ENCODE measurements at places on chromosomes 3 and 15.
A peak's percentile ranks its signal among the peaks of the same experiment; 100 is the strongest.

- DNase-seq = no peak
Observed at GRCh38 chr3:58062472-58062871, 54.2 kb downstream of the FLNB start.

DNA sequence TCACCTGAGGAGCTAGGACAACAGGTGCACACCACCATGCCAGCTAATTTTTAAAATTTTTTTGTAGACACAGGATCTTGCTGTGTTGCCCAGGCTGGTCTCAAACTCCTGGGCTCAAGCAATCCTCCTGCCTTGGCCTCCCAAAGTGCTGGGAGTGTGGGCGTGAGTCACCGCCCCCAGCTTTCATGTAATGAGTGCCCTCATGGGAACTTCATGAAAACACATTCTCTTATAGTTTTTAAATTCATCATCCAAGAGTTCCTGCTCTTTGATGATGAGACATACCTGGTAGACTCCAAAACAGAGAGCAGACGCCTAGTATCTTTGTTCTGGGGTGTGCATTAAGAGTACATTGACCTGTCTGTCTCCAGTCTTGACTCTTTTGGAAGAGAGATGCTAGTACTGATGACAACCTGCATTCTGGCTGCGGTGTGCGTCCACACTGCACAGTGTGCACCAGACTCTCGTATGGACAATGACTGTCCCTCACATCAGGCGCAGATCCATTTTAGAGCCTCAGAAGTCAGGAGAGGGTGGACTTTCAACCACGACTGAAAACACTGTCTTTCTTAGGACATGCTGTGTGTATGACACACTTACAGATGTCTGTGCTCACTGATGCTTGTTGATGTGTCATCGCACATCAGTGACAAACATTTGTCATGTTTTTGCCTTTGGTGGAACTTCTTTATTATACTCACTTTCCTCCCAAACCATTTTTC lies 2.0 kb downstream of the NRROS start:
- peak; percentile 19 for DNase-seq

DNA sequence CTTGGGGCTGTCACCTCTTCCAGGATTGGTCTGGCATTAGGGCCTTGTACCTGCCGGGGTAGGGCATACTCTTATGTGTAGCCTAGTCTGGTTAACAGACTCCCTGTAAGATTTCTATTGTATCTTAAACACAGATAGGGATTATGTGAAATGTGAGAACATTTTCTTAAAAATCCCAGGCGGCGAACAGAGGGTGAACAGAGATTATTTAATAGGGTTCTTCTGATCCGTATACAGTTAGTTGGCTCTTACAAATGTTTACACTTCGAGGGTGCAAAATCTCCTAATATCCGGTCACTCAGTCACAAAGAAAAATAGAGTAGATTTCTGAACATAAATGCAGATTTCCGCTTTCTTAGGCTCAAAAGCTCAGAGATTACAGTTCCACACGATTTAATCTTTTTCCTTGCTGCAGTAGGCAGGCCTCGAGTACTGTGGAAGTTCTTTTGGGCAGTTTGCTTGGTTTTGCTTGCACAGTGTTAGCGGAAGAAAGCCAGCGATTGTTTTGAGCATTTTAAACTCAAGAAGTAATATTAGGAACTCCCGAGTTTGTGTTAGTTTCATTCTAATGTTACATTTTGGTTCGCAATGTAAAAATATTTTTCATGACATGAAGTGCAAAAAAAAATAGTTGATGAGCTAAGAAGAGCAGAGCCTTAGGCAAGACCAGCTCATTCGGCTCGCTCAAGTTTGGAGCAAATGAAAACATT lies 993 bp downstream of the PLCL2 start:
- no peak for DNase-seq

DNA sequence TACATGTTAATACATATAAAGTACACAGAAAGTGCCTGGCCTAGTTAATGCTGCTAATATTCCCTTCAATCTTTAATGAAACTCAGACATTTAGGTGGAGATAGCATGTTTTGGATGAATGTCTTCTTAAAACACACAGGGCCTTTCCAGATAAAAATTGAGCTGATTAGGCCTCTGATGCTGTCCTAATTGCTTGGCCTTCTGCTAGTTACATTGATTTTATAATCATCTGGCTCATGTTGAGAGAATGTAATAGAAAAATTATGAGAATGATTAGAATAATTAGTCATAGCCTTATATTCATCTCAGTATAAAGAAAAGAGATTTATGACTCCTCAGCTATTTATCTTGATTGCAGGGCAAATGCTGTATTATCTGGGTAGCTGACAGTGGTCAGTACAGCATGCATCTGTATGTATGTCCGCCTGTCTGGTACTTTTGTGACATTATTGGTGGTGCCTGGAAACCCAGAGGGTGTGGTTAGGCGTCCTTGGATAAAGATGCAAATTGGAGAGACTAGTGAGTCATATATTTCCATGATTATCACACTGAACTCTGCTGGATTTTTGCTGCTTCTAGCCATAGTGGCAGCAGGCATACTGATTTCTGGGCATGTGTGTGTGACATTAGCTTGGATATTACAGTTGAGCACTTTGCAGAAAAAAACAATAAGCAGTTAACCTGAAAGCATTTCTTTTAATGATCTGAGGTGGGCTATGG lies 120.8 kb downstream of the FEZF2 start:
- DNase-seq = no peak

DNA sequence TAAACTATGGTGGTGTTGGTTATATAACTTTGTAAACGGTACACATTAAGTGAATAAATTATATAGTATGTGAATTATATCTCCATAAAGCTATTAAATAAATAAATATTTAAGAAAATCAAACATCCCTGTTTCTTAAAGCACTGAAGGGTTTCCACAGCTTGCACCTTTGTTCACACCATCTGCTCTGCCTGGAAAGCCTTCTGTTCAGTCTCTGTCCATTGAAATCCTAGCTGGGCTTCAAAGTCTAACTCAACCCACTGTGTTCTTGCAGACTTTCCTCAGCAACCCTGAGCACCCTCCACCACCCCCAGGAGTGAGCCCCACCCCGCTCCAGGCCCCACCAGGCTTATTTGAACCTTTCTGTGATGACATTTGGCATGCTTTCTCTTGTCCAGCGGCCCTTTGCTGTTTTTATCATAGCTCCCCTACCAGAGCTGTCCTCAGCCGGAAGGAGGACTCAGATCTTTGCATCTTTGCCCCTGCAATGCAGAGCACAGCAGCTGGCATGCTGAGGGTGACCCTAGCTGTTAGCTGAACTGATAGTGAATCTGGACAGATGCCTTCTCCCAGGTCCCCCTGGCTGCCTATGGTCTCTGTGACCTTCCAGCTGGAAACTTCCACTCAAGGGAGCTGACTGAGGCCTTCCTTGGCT lies 105.2 kb downstream of the DAPK2 start:
- no peak for DNase-seq

GRCh38 chr3:105944721-105945120 lies 75.9 kb upstream of the CBLB start:
- DNase-seq = no peak

- no peak for DNase-seq
Observed at GRCh38 chr3:60514866-60515265, 736.4 kb downstream of the FHIT start.

GRCh38 chr3:189790658-189791057 lies 159.5 kb downstream of the TP63 start:
- no peak for DNase-seq

- DNase-seq = peak; percentile 61
Observed at GRCh38 chr3:149009732-149010131, 18.4 kb downstream of the GYG1 start.

- no peak for DNase-seq
Observed at GRCh38 chr3:186425788-186426730, 64.0 kb upstream of the DGKG start.

DNA sequence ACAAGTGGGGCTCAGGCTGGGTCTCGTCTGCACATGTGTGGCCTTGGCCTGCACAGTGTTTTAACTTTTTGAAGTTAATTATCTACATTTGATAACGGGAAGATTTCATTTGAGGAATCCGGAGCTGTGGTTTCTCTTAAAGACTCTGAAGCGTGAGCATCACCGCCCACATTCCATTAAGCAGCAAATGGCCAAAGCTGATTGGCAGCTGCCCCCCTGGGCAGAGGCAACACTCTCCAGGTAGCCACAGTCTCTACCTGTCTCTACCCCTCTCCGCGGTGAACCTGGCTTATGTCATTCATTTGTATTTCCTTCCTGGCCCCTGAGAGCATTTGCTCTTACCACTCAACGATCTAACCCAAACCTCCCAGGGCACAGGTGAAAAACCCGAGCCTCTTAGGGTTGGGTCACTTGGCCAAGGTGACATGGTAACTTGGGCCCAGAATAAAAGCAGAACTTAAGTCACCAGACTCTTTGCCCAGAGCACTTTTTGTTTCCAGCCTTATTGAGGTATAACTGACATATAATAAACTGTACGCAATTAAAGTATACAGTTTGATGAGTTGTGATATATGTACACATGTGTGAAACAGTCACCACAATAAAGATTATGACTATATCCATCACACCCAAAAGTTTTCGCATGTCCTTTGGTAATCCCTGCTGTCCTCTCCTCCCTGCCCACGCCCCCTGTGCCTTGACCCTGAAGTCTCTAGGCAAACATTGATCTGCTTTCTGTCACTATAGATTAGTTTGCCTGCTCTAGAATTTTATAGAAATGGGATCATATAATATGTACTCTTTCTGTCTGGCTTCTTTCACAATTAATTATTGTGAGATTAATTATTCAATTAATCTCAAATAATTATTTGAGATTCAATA lies 245.7 kb upstream of the HES1 start:
- DNase-seq = no peak

DNA sequence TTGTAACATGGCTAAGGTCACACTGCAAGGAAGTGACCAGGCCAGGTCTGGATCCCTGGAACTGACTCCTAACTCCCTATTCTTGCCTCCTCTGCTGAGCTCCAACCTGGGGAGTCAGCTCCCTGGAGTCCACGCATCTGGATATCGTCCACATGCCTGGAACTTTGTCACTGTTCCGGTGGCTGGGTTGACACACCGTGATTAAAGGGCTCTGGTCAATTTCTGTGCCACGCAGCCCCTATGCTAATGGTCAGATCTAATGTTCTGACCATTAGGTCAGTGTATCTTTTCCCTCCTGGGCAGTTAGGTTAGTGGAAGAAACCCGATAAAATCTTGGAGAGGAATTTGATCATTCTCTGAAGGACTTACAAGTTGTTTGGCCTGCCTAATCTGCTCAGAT lies 1.6 kb upstream of the TPM1 start:
- no peak for DNase-seq

DNA sequence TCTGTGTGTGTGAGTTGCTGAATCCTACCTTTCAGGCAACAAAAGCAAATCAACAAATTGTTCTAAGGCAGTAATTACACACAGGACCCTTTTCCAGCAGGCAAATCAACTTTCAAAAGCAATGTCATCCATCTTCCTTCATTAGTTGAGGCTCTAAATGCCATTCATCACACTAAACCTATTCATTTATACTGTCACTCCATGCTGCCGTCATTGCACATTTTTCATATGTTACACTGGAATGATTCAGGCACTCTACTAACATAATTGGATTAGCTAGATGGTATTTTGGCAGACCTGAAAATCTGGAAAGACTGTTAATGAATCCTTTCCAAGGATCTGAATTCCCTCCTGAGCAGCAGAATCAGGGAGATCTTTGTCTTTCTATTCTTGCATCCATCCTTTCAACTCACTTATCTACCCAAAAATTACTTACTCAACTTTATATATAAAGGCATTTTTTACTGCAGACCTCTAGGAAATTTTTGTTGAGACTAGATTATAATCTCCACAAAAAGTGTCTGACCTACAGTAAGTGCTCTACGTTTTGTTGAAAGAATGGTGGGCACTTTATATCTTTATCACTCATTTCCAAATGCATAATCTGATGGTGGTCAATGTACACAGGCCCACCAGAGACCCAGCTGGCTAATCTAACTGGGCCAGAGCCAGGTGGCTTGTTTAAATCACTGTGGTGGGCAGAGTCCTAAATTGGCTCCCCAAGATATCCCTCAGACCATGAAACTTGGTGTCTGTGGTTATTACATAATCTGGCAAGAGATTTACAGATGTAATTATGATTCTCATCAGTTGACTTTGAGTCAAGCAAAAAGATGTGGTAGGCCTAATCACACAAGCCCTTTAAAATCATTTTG lies 25.0 kb downstream of the MIX23 start:
- no peak for DNase-seq

DNA sequence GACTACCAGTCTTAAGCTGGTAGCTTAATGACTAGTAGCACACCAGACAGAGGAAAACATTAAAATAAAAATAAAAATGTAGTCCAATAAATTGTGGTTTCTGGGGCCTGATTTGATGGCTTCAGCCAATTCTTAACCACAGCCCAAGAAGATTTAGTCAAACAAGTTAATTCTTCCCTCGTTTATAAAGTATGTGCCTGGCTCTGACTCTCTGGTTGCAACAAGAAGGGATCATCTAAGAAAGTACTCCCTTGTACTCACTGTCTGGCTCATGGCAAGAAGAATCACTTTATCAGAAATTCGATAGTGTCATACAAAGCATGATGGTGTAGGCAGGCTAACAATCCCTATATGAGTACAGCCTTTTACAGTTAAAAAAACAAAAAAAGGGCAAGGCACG lies 141.9 kb downstream of the P3H2 start:
- no peak for DNase-seq

DNA sequence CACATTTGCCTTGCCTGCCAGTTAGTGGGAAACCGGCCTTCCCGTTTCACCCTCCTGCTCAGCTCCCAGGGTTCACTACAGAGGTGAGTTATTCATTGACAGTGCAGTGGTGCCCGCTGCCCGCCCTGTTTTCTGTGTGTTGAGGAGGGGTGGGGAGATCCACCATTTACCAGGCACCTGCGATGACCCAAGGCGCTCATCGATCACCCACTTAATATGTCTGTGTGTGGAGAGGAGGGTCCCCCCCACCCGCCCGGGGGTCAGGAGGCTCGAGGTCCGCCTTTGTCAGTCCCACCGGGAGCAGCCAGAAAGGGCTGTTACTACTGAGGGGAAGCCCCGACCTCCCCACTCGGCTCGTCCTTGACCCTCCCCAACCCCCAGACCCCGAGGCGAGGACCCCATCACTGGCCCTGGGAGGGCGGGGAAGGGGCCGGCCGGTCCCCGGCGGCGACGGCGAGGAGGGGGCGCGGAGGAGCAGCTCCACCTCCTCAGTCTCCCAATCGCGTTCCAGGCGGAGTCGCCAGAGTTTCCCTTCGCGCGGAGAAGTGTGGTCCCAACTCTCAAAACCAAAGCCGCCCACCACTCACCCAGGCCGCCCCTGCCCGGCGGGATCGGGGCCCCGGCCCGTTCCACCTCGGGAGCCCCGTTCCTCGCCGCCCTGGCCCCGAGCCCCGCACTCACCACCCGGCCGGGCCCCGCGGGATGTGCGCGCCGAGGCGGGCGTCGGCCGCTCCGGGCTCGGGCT lies 1.1 kb downstream of the PLXNB1 start:
- DNase-seq = no peak

GRCh38 chr3:4982773-4983738 lies 3.8 kb downstream of the BHLHE40 start:
- no peak for DNase-seq

All from central memory CD4-positive, alpha-beta T cell (primary cell).